ENCODE measurements at places on chromosomes 16 and 17.
A peak's percentile ranks its signal among the peaks of the same experiment; 100 is the strongest.

DNA sequence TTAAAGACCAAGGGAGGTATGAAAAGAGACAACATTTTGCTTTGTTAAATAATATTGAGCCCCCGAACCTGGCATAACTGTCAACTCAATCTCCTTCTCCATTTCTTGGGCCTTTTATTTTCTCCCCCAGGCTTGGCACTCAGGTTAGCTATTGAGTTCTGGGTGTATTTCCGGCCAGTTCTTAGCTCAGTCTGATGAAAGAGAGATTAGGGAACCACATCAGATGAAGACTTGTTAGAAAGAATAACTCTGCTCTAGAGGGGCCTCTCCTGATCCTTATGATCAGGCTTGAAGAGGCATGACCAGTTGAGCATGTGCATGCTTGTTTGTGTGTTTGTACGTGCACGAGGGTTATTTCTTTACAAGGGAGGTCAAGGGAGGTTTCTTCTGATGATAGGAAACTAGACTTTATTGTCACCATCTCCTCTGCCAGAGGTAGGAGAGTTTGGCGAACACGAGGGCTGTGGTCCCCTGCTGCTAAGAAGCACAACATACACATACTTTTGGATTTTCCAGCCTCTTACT is 29.2 kb upstream of the HS3ST2 start:
- no peak for DNase-seq

DNA sequence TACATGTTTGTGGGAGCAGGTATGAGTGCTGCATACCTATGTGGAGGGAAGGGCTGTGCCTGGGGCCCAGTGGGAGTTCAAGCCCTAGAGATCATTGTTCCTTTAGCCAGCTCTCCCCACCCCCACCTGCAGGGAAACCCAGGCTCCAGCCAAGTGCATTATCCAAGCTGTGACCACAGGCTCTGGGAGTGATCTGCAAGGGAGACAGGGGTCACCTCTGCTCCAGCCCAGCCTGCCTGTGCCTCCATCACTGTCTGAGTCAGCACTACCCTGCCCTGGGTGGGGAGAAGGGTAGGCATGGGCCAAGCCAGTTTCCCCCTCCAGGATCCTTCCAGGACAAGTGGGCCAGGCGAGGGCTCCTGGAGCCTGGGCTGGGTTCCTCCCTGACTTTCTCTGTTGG is 32.1 kb upstream of the SBK1 start:
- no peak for DNase-seq

- no peak for DNase-seq
Measured at GRCh38 chr17:75159196-75160031, 5.1 kb upstream of the JPT1 start.

GRCh38 chr16:57406881-57407280 is 2.3 kb downstream of the CCL17 start:
- no peak for DNase-seq

- DNase-seq = no peak
Measured at GRCh38 chr17:45073414-45074070, 12.4 kb downstream of the NMT1 start.

- no peak for DNase-seq
Measured at GRCh38 chr17:16477255-16477654, 14.7 kb downstream of the LRRC75A start.

GRCh38 chr16:79537584-79537983 is 63.0 kb downstream of the MAF start:
- DNase-seq = no peak

DNA sequence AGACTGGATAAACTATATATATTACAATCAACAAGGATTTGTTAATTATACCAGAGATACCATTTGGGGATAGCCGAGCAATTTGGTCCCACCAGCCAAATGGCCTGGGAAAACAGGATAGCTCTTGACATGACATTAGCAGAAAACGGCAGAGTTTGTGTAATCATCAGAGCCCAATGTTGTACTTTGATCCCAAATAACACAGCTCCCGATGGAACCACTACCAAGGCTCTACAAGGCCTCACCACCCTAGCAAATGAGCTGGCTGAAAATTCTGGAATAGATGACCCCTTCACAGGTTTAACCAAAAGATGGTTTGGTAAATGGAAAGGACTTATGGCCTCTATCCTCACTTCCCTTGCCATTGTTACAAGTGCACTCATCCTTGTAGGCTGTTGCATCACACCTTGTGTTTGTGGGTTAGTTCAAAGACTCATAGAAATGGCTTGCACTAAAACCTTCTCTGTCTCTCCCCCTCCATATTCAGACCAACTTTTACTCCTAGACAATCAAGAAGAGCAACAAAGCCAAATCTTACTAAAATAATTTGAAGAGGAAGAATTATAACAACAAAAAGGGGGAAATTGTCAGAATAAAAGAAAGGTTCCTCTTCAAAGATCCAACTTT is 9.5 kb downstream of the TXNL4B start:
- DNase-seq = no peak

DNA sequence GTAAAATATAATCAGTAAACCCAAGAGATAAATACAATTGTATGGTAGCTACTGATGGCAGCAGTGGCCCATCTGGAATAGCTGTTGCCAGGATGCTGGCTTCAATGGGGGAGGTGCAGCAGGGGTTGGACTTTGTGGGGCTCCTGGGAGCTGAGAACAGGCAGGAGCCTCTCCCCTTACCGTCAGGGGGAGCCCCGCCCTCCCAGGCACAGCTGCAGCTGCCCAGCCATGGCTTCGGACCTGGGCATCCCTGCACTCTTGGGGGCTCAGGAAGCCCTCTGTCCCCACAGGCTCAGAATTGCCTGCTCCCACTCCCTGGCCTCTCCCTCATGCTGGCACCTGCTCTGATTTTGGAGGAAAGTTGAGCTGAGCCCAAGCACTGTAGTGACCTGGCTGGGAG is 741.1 kb downstream of the CDH11 start:
- no peak for DNase-seq

DNA sequence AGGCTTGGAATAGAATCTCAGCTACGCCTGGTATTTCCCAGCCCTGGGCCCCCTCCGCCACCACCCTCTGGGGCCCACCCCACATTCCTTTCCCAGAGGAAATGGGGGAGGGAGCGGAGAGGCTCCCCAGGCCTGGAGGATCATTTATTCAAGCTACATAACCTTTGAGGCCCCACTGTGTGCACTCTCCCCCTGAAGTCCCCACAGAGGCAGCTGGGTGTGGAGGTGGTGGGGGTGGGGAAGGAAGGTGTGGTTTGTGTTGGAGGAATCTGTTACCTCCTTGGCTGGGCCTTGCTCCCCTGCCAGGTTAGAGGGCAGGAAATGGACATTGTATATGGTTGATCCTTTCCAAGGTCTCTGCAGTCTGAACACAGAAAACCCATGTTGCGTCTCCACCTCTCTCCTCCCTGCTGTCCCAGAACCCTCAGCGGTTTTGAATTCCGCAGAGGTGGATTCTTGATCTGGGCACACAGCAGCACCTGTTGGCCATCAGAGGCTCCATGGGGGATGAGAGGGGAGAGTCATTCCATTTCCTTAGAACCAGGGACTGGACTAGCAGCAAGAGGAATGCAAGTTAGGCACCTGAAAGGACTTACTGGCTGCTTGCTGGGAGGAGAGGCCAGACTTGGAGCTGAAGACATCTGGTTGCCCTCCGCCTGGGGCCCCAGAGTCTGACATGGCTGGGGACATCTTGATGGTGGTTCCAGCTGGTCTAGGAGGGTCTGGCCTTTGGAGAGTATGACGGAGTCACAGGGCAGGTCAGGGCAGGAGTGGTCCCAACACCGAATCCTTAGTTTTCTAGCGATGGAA is 23.0 kb downstream of the ARHGAP23 start:
- DNase-seq = no peak

GRCh38 chr16:8183176-8184099 is 406.9 kb downstream of the TMEM114 start:
- DNase-seq = no peak

- DNase-seq = no peak
Measured at GRCh38 chr17:55289106-55289446, 24.3 kb downstream of the HLF start.

DNA sequence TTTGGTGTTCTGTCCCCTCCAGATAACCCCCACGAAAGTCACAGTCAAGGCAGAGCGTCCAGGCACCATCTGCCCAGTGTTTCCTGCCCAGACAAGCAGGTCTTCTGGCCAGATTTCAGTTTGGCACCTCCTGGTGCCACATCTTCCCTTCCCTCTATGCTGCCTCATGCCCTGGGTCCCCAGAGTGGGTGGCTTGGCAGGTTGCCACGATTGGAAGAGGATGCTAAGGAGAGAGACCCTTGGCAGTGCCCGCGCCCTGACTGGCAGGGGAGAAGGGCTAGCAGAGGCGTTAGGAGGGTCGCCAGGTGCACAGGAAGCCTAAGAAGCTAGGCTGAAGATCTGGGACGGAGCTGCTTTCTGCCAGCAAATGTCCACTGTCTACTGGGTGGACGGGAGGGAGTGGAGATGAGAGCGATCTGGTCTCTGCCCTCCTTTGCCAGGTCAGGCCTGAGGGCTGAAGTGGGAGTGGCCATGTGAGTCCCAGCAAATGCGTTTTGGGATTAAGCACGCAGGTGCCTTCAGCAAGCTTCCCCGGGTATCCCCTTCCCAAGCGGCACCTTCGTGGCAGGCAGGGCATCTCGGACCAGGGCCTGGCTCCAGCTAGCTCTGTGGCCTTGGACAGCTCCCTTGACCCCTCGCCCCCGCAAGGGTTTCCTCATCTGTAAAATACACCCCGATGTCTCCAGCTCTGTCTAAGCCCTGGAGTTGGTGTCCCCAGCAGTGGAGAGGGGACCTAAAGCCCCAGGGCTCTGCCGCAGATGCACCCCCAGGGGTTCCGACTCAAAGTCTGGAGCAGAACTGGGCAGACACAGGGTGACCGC is 13.4 kb upstream of the CD300A start:
- no peak for DNase-seq

DNA sequence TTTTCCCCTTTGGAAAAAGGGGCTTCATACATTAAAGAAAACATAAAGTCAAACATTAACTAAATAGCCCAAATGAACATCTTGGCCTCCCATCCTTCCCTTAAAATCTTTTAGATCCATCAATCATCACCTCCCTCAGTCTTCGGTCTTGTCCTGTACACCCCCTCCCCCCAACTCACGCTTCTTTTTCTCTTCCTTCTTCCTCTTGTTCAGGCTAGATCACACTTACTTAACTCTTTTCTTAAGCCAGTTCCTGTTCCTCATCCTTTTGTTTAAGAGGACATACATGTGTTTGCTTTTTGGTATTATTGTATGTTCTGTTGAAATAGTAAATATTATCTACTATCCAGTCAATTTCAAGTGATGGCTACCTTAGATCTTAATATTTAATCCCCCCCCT is 5.5 kb downstream of the MFSD6L start:
- DNase-seq = no peak

DNA sequence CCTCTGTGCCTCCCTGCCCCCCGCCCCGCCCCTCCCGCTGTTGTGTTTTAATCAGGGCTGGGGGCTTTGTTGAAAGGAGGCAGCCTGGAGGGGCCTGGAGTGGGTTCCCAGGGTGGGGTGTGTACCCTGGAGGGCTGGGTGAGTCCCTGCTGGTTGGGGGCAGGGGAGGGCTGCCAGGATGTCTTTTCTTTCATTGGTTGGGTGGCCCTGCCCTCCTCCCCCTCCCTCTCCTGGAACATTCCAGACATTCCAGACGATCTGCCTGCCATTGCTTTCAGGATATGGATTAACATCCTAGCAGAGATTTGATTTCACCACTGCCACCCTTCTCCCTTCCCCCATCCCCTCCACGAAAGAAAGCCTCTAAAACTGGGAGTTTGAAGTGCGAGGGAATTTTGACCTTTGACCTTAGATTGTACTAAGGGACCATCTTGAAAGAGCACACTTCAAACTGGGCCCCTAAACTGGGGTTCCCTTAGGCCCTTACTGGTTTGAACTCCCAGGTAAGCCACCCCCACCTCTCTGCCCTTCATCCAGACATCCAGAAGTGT is 25.3 kb downstream of the IGF2BP1 start:
- no peak for DNase-seq

- DNase-seq = no peak
Measured at GRCh38 chr17:80859002-80859941, 132.4 kb upstream of the CHMP6 start.

GRCh38 chr16:87848676-87849345 is 20.5 kb downstream of the SLC7A5 start:
- DNase-seq = no peak

- no peak for DNase-seq
Measured at GRCh38 chr16:55773859-55774549, 58.9 kb downstream of the CES1 start.

- DNase-seq = no peak
Measured at GRCh38 chr17:4566785-4567184, 6.4 kb upstream of the GGT6 start.

DNA sequence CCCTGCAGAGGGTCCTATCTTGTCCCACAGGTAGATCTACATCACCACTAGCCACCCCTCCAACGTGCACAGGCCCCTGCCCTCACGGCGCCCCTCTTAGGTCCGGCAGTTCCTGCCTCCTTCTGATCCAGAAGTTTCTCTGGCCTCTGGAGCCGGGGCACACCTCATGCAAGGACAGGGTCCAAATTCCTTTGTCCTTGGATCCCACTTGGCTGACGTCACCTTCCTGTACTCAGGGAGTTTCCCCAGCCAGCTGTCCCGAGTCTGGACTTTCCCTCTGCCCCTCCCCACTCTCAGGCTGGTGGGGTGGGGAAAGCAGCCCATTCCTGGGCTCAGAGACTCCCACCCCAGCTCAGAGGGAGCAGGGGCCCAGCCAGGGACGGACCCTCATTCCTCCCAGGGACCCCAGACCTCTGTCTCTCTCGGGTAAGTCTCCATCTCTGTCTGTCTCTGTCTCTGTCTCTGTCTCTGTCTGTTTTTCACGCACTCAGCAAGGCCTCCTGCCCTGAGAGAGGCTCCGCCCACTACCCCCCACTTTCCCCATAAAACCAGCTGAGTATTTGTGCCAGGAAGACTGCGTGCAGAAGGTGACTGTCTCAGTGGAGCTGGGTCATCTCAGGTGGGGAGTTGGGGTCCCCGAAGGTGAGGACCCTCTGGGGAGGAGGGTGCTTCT is at the start of gene IL32:
IL32 (plus strand) TSS at position 572 of the 673 bp plus-strand sequence. CDS start 172 bp downstream, outside the sequence.
- DNase-seq = peak; percentile 66
